ENCODE measurements at places on chromosomes 7 and 10.

GRCh38 chr7:123612024-123612423, 10.4 kb downstream of the ASB15 start:
- no peak for DNase-seq

GRCh38 chr7:81704595-81704994, 65.3 kb downstream of the HGF start:
- no peak for DNase-seq

- DNase-seq: no peak
These were observed 290.9 kb downstream of the PTPRN2 start for GRCh38 chr7:158296798-158297104.

- DNase-seq: no peak
These were observed 500.2 kb downstream of the GLRX3 start for GRCh38 chr10:130636313-130636930.

- DNase-seq: peak; percentile 87
These were observed 19.0 kb downstream of the SRI start for GRCh38 chr7:88200789-88201188.

DNA sequence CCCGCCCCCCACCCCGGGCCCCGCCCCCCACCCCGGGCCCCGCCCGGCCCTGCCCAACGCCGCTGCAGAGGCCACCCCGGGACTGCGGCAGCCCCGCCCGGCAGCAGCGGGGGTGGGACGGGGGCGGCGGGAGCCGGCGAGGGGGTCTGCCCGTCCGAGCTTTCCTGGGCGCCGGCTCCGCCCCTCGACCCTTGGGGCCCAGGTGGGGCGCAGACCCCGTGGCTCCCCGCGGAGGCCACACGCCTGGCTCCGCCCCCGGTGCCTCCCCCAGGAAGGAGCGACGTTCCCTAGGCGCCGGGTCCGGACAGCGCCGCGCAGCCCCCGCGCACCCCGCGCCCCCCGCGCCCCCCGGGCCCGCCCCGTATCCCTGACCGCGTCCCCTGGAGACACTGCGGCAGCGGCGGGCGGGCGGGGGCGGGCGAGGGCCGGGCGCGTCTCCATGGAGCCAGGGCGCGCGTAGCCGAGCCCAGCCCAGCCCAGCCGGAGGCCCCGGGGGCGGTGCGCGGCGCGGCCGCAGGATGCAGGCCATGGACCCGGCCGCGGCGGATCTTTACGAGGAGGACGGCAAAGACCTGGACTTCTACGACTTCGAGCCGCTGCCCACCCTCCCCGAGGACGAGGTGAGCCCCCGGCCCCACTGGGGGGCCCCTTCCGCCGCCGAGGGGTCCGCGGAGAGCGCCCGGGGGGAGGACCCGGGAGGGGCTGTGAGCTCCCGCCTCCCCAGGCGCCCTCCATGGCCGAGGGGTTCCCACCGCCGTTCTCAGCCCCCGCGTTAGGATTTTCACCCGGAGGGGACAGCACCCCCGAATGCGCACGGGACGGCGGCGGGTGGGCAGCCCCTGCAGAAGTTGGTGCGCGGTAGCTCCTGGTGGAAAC, at the start of gene KNDC1:
Gene KNDC1 (plus strand): TSS at position 270 of the 876 bp plus-strand sequence. CDS start 249 bp downstream, at position 519.
- DNase-seq: no peak

GRCh38 chr10:27104919-27105318, 4.6 kb upstream of the ANKRD26 start:
- DNase-seq: no peak

Data from NCI-H1694 (cell line).